Stimulated activated CD8-positive, alpha-beta memory T cell treated with anti-CD3 and anti-CD28 coated beads, Interleukin-15, amount 100 ng/mL, for 24 hours (primary cell): ENCODE measurements at places on chromosomes 6 and 20.

DNA sequence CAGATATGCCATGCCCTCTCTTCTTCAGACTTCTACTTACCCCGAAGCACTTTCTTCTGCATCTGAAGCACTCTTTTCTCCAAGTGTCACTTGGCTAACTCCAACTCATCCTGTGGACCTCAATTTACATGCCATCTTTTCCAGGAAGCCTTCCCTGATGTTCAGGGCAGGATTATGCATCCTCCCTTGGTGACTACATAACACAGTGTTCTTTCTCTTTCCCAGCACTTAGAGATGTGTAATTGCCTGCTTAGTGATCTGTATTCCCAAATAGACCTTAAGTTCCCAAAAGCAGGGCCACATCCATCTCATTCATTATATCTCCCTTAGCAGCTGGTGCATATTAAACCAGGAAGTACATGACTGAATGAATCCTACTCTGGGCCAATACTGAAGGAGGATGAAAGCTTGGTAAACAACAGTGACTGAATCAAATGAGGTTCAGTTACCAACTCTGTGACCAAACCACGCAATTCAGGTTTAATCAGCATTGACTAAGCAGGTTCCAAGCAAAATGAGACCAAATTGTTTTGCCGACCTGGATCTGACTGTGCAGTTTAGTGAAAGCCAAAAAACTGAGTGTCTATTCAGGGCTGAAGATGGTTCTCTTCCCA is 121.4 kb upstream of the TCF21 start:
- no peak for DNase-seq

DNA sequence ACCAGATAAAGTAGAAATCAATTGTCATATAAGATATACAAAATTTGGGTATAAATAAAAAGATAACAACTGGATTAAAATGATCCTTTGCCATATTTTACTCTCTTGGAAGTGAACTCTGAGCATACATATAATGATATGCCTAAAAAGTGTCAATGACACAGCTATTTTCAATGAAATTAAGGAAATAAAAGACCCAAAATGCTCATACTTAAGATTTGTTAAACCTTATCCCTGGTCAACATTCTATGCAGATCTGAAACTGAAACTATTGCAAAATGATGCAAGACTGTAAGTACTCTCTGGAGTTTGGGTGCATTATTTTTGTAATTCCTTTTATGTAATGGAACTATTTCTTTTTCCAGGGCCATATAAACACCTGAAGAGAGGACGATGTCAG is 119.0 kb upstream of the SGK1 start:
- DNase-seq = no peak

DNA sequence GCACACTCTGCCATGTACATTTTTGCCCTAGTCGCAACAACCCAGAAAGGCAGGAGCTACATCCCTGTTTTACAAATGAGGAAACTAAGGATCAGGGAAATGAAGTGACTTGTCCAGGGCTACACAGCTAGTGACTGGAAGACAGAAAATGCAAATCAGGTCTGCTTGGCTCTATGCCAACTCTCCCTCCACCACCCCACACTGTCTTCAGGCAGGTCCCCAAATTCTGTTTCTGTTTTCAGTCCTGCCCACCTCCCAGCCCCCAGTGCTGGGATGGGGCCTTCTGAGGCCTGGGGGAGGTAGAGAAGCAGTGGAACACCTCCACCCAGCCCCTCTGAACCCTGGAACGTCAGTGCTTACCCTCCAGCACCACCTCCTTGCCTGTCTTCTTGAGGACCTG is 5.1 kb downstream of the SNTA1 start:
- no peak for DNase-seq

DNA sequence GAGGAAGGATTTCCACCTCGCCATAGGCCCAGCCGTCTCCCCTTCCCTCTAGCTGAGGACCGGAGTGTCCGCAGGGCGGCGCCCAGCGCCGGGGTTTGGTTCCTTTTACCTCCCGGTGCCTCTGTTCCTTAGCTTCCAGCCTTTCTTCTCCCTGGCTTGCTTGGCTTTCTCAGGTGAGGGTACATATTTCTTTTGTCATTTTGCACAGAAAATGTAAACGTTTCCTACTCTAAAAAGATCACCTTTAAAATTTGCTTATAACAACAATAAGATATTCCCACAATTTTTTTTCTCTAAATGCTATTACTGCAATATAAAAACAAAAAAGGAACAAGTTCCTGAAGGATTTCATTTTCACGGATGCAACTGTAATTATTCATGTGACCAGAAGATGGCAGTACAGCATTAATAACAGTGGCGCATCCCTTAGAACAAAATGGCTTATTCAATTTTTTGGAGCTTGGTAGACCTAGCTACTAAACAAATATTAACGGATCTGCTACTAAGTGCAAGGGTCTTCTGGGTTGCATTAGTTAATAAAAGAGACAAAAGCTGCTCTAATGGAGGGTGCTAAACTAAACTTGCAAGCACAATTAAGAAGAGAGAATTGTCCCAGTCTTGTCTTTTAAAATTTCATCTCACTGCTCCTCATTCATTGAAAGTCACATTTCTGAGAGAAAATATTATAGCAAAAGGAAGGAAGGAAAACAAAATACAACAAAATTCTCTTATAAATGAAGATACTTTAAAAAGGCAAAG is 172.9 kb downstream of the ADGRG6 start:
- no peak for DNase-seq

- DNase-seq = no peak
These were observed 37.6 kb downstream of the GPLD1 start for GRCh38 chr6:24451581-24452388.

DNA sequence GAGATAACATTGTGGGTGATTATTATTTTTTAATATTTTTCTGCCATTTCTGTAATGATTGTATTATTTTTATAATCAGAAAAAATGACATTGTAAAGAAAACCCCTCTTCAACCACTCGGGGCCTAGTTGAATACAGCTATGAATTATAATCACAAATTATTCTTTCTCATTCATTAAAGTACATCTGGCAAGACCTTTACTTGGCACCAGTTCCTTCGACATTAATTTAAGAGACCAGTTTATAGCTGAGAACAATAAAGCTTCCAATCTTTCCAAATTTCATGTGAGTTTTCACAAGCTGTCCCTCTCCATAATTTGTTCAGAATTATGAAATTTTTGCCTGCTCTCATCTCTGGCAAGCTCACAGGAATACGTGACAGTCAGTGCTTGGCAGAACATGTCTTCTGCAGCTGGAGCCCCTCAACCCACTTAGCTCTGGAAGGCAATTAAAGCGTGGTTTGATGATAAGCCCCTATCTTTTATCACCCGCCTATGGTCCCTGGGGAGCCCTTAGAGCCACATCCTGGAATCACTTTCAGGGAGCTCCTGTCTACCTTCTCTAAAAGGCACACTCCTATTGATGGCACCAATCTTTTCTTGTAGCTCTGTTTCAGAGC is 237.2 kb upstream of the PRND start:
- DNase-seq = no peak

GRCh38 chr6:101259505-101259904 is 134.0 kb upstream of the GRIK2 start:
- no peak for DNase-seq

GRCh38 chr6:37260040-37260439 is 2.1 kb upstream of the TMEM217 start:
- DNase-seq = no peak

- DNase-seq = no peak
These were observed 142.2 kb upstream of the SAMD5 start for GRCh38 chr6:147366290-147366689.

- DNase-seq = no peak
These were observed 90.0 kb downstream of the PLG start for GRCh38 chr6:160791981-160792418.

- DNase-seq = no peak
These were observed 21.3 kb downstream of the CD40 start for GRCh38 chr20:46139266-46139889.

DNA sequence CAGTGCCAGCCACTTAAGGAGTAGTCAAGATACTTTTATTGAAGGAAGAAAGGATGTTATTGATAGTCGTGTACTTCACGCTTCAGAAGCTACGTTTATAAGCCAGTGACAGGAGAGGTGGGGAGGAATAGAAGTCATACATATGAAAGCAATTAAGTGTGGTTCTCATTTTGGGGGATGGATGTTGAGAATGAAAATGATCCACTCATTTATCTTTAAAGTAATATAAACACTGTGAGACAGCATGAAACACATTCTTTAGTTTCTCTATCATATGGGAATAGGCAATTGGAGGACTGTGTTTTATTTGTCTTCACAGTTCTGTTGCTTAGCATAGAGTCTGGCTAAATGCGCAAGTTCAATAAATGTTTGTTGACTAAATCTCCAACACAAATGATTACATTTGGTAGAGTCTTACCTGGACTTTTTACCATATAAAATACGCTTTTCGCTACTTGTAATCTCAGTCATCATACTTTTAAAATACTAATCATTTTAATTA is 35.2 kb downstream of the AK9 start:
- DNase-seq = no peak

- no peak for DNase-seq
These were observed 46.0 kb downstream of the SERAC1 start for GRCh38 chr6:158122048-158122447.

DNA sequence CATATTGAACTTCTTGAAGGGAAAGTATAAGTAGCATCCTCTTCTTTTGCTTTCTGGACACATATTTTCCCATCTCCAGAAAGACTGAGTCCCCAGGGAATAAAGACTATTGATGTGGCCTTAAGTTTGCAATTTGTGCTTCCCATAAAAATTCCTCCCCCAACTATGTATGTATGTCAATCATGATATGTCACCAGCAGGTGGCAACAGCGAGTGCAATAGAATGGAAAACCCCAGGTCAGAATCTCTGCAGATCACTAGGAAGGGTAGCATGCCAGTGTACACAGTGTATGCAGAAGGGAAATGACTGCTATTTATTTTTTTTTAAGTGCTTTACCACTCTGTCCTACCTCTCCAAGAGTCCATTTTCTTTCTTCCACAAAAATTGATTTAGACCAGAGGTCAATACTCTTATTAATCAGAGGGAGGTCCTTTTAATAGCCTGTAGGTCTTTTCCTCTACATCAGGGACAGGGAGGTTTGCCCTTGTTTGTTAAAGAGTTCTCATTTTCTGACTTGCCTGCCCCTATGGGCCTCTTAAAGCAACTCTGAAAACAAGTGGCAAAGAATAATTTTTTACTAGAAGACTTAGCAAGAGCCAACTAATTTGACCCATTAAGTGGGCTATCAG is 61.4 kb downstream of the BMP2 start:
- no peak for DNase-seq

- no peak for DNase-seq
These were observed 57.6 kb downstream of the NUDT3 start for GRCh38 chr6:34334796-34335416.

DNA sequence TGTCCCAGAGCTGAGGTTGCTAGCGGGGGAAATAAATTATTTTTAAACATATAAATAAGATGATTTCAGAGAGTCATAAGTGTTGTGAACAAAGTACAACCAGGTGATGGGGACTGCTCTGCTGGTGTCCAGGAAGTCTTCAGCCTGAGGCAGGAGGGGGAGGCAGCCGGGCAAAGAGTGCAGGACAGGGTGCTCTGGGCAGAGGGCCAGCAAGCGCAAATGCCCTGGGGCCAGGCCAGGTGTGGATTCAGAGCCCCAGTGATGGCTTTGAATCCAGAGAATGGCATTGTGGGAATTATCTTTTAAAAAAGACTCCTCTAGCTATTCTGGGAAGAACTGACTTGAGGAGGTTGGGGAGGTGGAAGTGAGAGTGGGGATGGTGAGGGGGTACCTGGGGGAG is 1.6 kb downstream of the CLPSL1 start:
- DNase-seq = no peak

- no peak for DNase-seq
These were observed 50.7 kb downstream of the DOK5 start for GRCh38 chr20:54525916-54526590.

- no peak for DNase-seq
These were observed 15.7 kb downstream of the VTA1 start for GRCh38 chr6:142162780-142163179.

DNA sequence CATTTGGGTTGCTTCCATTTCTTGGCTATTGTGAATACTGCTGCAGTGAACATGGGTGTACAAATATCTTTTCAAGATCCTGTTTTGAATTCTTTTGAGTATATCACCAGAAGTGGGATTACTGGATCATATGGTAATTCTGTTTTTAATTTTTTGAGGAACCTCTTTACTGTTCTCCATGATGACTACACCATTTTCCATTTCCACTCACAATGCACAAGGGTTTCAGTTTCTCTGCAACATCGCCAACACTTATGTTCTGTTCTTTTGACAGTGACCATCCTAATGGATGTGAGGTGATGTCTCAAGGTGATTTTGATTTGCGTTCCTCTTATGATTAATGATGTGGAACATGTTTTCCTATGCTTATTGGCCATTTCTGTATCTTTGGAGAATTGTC is 214.4 kb upstream of the ZFP64 start:
- no peak for DNase-seq

- no peak for DNase-seq
These were observed 144.6 kb downstream of the SOBP start for GRCh38 chr6:107634324-107635056.

DNA sequence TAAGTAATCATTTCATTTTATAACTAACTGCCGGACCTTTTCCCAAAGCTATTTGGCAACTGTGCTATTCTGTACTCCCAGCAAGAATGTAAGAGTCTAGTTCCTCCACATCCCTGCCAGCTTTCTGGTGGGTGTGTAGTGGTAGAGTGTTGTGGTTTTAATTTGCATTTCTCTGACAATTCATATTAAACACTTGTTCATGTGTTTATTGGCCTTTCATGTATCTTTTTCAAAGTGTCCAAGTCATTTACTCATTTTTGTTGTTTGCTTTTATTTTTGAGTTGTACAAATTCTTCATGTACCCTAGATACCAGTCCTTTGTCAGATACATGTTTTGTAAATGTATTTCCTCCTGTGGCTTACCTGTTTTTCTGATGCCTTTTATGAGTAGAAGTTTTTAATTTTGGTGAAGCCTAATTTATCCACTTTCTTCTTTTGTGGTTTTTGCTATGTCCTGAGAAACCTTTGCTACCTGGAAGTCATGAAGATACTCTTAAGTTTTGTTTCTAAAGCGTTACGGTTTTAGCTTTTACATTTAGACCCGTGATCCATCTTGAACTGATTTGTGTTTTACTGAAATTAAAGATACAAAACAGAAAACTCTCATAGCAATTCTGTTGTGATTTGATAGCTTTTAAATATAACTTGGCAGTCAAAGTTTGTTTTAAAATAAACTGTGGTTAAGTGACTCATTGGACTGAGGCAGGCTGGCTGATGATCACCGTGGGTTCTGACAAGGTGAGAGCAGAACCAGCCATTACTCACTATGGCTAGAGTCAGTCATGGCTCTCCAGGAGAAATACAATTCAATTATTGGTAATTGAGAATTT is 8.0 kb downstream of the MYLIP start:
- DNase-seq = no peak

- no peak for DNase-seq
These were observed 175.3 kb upstream of the BMP5 start for GRCh38 chr6:56050530-56051201.

DNA sequence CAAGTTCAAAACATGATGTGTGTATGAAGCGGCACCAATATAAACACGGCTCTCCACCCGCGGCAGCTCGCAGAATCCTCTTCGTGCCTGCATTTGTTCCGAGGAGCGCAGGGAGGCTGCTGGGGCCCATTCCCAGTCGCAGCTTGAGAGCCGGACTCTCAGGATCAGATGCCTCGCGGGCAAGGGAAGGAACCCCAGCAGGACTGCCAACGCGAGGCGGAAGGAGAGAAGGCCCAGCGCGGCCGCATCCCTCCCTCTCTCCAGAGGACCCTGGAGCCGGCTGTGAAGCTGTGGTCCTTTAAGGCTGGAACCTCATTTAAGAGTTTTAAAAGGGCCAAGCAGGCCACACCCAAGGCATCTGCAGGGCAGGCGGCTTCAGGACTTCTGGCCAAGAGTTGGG is 44.2 kb upstream of the ZBP1 start:
- no peak for DNase-seq
